Cortex of kidney (tissue), 1 donor: ENCODE measurements at places on chromosomes 13 and 19.

DNA sequence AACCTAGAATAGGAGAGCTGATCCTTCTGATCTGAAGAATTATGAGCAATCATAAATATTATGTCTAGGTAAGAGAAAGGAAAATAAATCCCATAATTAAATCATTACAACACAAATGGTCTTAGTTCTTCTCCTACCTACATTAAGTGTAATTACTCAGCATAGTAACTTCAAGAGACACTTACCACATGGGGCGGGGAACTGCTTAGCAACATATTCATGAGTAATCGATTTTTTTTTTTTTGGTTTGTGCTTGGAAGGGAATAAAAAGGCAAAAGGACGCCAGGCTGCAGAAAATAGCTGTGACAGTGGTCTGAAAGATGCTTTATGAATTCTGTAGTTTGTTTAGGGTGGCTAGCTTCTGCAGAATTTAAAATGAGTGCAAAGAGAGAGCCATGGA lies 103.3 kb upstream of the HTR2A start:
- no peak for DNase-seq

GRCh38 chr13:25783601-25784024 lies 268.2 kb downstream of the SHISA2 start:
- DNase-seq, result no peak

- DNase-seq, result no peak
Measured at GRCh38 chr13:52127378-52127777, 1.5 kb downstream of the NEK5 start.

DNA sequence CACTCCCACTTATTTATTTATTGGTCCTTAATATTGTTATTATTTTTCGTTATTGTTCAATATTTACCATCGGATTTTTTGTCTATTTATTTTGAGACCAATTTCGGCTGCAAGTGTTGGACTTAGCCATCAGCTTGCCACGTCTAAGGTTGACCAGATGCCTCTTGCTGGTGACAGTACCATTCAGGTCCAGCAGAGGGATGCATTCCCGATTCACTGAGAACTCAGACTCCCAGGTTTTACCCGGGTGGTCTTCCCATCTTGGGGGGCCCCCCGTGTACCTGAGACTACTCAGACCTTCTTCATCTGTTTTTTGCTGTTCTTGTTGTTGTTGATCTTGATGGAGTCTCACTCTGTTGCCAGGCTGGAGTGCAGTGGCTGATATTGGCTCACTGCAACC lies 1435.2 kb downstream of the UQCRFS1 start:
- DNase-seq, result no peak

DNA sequence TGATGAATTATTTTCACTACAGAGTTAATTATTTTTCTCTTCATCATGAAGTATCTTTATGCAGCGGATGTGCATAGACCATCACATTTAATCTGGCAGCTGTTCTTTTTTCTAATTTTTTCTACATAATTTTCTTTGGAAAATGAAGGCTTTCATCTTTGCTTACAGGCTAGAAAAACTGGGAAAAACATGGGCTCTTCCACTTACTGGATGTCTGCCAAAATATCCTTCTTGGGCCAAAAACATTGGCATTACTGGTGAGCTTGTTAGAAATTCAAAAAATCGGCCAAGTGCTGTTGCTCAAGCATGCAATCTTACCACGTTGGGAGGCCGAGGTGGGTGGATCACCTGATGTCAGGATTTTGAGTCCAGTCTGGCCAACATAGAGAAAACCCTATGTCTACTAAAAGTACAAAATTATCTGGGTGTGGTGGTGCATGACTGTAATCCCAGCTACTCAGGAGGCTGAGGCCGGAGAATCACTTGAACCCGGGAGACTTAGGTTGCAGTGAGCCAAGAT lies 176.8 kb downstream of the ZNF737 start:
- DNase-seq, result no peak

- DNase-seq, result no peak
Measured at GRCh38 chr19:18218159-18218558, 8.1 kb downstream of the PDE4C start.

- DNase-seq, result no peak
Measured at GRCh38 chr13:109235901-109236300, 550.5 kb downstream of the IRS2 start.

GRCh38 chr13:43758834-43759233 lies 27.9 kb downstream of the ENOX1 start:
- no peak for DNase-seq

- DNase-seq, result no peak
Measured at GRCh38 chr13:39016787-39017186, 21.1 kb downstream of the PROSER1 start.

GRCh38 chr19:8988204-8988603 lies 22.0 kb downstream of the MUC16 start:
- DNase-seq, result no peak

DNA sequence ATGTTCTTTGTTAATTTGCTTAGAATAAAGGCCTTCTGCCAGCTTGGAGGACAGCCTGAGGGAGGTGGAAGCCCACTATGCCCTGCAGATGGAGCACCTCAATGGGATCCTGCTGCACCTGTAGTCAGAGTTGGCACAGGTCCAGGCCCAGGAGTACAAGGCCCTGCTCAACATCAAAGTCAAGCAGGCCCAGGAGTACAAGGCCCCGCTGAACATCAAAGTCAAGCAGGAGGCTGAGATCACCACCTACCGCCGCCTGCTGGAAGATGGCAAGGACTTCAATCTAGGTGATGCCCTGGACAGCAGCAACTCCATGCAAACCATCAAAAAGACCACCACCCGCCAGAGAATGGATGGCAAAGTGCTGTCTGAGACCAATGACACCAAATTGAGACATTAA lies 41.7 kb downstream of the ZNF85 start:
- no peak for DNase-seq

DNA sequence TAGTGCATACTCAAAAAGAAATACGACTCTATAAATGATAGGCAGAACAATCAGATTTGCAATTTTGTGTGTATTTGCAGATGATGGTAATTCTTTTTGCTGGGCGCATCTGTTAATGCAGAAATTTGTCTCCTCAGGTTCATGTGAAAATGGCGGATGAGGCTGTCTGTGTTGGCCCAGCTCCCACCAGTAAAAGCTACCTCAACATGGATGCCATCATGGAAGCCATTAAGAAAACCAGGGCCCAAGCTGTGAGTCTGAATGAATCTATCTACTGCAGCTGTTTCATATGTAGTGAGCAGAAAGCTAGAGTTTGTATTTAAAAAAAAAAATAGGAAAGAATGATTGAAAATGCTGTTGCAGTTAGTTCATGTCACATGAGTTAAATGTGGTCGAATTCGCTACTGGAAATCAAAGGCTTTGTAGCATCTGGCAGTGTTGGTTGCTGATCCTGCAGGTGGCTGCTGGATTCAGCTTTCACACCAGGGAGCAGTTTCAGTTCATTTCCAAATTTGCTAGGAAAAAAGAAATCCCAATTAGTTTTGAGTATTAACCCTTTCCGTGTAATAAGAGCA lies 66.0 kb downstream of the PCCA start:
- no peak for DNase-seq

DNA sequence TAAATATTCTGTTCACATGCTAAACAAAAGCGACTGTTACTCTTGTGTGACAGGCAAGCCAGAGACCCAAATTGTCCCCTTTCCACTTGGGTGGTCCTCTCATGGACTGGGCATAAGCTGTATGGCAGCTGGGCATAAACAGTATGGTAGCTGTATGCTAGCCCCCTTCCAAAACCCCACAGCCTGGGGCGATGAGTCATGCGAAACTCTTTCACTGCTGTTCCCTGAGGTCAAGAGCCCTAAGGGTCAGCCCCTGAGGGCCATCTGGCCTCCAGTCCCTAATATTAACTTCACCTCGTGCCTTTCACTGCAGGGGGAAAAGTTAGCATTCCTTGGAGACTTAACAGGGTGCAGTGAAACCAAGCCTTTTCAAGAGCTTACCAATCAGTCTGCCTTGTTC lies 45.6 kb upstream of the ZNF562 start:
- no peak for DNase-seq

GRCh38 chr19:49474542-49474924 lies 518 bp downstream of the FLT3LG start:
- DNase-seq, result no peak

- no peak for DNase-seq
Measured at GRCh38 chr19:33438987-33439781, 65.7 kb downstream of the CEBPG start.

DNA sequence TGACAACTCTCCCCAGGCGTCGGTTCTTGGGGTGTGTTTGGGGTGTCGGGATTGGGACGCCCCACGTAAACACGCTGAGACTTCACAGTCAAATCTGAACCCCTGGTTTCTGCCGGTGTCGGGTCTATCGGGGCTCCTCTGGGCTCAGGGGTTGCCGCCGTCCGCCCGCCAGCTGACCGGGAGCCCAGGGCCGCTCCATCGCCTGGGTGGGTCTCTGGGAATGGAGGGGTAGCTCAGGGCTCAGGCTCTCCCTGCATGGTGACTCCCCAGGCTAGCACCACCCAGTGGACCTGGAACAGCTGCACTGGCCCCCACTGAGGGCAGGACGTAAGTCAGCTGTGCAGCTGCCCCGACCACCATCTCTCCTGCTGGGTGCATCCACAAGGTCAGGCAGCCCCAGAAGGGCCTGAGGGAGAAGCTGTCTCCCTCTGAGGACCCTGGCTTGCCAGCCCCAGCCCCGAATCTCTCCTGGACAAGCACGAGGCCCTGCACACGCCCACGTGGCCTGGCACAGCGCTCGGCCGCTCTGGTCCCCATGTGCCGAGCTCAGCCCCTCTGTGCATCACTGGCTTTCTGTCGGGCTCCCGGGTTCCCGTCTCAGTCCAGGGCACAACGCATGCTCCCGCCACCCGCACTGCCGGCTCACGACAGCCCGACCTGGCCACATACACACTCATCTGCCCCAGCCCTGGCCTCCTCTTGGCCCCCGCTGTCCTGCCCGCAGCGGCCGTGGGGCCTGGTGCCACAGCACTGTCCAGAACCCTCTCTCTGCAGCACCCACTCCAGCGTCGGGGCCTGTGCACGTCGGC lies 6.1 kb downstream of the RNF126 start:
- DNase-seq, result no peak

- no peak for DNase-seq
Measured at GRCh38 chr19:9674663-9675357, at the start of gene ZNF562. Gene ZNF562 (minus strand): TSS chr19:9675100. CDS start chr19:9660744, 14,356 bp downstream.

DNA sequence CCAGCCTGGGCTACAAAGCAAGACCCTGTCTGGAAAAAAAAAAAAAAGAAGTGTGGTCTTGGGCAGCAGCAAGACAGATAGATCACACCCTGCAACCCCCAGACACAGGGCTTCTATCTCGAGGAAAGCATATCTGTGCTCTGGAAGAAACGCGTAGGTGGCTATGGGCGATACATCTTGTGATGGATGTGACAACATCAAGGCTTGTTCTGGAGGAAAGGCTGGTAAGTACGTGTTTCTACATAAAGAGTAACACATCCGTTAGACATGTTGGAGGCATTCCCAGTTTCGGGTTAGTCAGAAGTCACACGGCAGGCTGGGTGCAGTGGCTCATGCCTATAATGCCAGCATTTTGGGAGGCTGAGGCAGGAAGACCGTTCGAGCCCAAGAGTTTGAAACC lies 6.6 kb upstream of the DHDH start:
- no peak for DNase-seq

DNA sequence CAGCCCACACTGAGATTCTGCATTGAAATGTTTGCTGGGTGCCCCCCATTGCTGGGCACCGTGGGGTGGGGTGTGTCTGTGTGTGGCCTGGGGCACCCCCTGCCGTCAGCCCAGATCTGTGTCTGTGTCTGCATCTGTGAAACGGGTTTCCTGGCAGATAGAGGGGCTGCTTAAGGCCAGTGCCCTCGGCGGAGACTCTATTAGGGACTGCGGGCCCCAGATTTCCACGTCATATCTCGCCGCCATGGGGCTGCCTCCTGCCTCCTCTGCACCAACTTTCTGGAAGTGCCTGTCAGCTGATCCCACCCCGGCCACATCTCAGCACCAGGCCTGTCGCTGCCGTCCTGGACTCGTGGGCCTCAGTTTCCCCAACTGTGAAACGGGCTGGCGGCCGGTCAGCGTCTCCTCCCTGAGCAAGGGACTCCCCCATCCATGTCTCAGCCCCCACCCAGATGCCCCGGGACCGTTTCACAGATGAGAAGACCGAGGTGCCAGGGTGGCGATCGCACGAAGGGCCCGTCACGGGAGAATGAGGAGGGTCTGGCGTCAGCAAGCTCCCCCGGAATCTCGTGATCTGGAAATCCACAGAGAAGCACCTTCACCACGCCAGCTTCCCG lies 21.4 kb downstream of the ARID3A start:
- DNase-seq, result no peak

- DNase-seq, result no peak
Measured at GRCh38 chr13:50713523-50714248, 129.8 kb downstream of the DLEU7 start.

- no peak for DNase-seq
Measured at GRCh38 chr13:76225815-76226489, 589.8 kb downstream of the LMO7 start.

DNA sequence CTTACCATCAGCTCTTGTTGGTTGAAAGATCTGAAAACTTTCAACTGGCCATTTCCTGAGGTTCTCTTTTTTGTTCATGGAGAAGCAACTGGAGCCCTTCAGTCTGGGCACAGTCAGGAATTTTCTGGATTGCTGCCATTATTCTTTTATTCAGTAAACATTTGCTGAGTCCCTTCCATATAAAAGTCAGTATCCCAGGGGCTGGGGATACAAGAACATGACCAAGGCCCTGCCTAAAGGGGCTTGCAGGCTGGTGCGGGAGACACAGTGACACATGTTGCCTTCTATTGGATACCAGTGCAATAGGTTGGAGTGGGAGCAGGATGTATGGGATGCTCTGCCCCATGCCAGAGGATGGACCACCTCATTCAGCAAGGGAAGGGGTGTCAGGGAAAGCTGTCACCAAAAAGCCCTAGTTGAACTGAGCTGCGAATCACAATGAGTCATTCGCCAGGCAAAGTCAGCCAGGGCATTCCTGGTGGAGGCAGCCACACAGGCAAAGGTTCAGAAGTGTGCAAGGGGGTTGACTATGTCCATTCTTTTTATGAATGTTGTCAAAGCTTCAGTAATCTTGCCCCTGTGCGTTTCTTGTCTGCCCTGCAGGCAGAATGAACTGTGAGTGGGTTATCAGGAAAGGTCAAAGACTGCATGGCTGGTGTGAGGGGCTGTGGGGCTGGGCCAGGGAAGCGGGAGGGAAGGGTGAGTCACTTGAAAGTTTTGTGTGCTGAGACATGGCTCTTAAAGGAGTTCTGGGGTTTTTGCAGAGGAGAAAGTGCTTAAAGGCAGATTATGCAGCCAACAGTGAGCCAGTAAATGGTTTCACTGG lies 395.9 kb downstream of the KCNRG start:
- DNase-seq, result no peak

DNA sequence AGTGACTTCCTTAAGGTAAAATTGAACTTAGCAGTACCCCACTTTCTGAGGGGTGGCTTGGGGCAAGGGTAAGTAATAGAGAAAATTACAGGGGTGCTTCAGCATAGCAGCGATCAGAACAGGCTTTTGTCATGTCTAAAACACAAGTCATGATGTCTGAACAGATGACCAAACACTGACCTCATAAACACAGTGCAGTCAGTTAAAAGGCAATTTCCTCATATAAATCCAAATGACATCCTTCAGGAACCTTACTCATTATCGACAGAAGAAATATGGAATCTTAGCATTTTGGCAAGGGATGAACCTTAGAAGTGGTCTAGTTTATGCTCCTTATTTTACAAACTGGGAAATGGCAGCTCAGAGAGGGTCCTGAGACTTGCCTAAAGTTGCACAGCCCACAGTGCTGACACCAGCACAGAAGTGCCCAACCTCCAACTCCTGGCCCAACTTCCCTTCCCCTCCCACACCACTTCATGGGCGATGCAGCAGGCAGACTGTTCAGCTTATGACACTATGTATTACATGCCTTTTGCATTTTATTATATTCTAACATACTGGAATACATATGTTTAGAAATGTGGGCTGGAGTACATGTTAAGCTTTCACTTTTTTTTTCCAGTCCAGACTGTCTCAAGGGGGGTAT lies 3.6 kb downstream of the GJA3 start:
- DNase-seq, result no peak

- no peak for DNase-seq
Measured at GRCh38 chr19:16367261-16367683, 42.6 kb downstream of the KLF2 start.
